ENCODE measurements at places on chromosomes 11 and 22. TPM values are rescaled to one million over a fixed set of nuclear protein-coding genes. Genes with fewer than 3 reads are reported as not detected.

Gene COX8A
- 544 TPM for total RNA-seq

Gene TREH
- not detected for total RNA-seq

Gene CHRM1
- 0.10 TPM for total RNA-seq

Gene MS4A1
- 1.1 TPM for total RNA-seq
